ENCODE measurements at places on chromosomes 1 and 21.

GRCh38 chr1:31509124-31510072 lies 66.9 kb upstream of the TINAGL1 start:
- ATAC-seq: peak; percentile 54

GRCh38 chr21:46054451-46054881 lies 43.4 kb upstream of the COL6A2 start:
- ATAC-seq: no peak

DNA sequence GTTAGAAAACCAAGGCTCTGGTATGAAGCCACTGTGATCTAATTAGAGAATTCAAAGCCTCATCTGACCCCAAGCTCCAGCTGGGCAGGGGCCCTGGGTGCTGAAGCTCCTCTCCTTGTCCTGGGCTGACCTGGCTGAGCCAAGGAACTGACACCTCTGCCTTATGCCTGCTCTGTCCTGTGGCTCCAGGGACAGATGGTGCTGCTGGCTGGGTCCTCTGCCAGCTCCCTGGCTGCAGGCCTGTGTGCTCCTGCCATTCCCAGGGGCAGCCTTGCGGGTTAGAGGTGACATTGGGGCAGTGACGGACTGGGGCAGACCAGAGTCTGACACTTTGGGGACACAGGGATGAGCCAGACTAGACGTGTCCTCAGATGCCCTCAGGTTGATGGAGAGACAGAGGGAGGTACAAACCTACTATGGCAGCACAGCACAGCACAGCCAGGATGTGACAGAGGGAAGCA lies 11.8 kb downstream of the ACOT11 start:
- no peak for ATAC-seq

DNA sequence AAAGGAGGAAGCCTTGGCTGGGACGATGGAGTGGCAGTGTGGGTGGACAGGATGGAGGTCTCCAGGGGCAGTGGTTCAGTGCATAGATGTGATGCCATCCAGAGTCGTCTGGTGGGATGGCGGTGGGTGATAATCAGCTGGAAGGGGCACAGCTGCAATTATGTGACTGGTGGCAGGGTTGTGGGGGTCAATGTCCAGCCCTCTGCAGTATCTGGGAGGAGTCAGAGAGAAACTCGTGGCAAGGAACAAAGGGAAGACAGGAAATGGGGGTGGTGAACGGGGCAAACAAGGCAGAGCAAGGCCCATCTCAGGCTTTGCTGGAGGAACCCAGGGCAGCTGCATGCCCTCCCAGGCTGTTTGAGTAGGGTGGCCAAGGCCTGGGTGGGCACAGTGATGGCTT lies 118.3 kb upstream of the USP24 start:
- ATAC-seq: no peak

- ATAC-seq: no peak
Measured at GRCh38 chr21:32592929-32593502, 7.7 kb upstream of the TCP10L start.

- no peak for ATAC-seq
Measured at GRCh38 chr1:223248001-223248769, 105.1 kb upstream of the TLR5 start.

GRCh38 chr1:110765640-110766335 lies 91.0 kb upstream of the KCNA3 start:
- ATAC-seq: peak; percentile 61

DNA sequence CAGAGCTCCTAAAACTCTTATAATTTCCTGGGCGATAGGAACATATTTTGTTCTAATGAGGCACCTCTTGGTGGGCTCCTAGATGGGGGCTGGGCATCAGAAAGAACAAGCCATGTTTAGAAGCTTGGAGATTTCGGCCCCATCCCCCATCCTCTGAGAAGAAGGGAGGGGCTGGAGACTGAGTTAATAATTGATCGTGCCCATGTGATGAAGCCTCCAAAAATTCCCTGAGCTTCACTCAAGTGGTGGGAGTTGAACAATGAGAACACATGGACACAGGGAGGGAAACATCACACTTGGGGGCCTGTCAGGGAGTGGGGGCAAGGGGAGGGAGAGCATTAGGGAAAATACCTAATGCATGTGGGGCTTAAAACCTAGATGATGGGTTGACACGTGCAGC lies 18.1 kb downstream of the C1orf115 start:
- no peak for ATAC-seq

- ATAC-seq: no peak
Measured at GRCh38 chr1:211574705-211575104, 4.3 kb downstream of the SLC30A1 start.

- ATAC-seq: no peak
Measured at GRCh38 chr1:194846488-194846887, 1660.1 kb upstream of the B3GALT2 start.

All from stimulated activated memory B cell treated with anti-CD40 and anti-IgM and Interleukin-4, amounts not matched to agents 10 μg/mL and 1 μg/mL and 100 μg/mL, for 72 hours (primary cell).